ENCODE measurements at places on chromosomes 11 and 22.

DNA sequence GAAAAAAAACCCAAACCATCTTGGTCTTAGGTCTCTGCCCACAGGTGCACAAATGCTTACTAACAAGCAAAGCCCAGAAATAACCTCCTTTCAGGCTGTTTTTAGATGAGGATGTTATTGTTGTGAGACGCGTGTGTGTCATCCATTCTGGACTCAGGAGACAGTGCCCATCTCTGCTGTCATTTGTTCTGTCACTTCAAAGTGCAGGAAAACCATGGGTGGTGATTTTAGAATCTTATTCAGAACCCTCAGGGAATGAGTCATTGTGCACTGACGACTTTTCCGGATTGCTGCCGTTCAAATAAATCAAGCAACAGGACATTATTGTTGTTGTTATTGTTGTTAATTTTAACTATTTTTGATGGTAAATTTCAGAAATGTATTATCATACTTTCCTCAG, 110.3 kb downstream of the LRRC32 start:
- DNase-seq: no peak

- DNase-seq: no peak
Observed at GRCh38 chr11:40302669-40303068, 1156.8 kb downstream of the LRRC4C start.

DNA sequence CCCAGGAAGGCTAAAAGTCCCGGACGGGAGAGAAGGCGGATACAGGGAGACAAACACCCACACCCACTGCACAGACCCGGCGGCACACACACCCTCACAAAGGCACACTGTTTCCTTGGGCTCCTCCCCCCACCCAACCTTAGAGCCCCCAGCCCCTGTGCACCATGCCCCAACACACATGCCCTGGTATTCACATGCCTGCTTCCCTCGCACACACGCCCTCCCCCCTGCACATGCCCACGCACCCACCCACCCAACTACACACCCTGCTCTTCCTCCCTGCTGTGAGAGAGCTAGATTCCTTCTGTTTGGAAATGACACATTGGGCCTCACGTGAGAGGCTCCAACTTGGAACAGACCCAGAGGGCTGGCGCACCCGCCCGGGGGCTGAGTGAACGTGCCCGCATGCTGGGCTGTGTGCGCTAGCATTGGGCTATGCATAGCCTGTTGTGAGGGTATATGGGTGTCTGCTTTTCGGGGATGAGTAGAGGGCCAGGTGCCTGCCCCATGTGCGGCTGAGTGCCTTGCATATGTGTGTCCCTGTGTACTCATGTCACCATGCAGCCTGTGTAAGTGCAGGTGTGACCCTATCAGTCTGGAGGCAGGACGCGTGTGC, 518 bp upstream of the CHRM1 start:
- no peak for DNase-seq

GRCh38 chr22:17518406-17518805, 44.9 kb upstream of the SLC25A18 start:
- DNase-seq: no peak

GRCh38 chr22:40701274-40701673, 22.0 kb downstream of the MCHR1 start:
- no peak for DNase-seq

DNA sequence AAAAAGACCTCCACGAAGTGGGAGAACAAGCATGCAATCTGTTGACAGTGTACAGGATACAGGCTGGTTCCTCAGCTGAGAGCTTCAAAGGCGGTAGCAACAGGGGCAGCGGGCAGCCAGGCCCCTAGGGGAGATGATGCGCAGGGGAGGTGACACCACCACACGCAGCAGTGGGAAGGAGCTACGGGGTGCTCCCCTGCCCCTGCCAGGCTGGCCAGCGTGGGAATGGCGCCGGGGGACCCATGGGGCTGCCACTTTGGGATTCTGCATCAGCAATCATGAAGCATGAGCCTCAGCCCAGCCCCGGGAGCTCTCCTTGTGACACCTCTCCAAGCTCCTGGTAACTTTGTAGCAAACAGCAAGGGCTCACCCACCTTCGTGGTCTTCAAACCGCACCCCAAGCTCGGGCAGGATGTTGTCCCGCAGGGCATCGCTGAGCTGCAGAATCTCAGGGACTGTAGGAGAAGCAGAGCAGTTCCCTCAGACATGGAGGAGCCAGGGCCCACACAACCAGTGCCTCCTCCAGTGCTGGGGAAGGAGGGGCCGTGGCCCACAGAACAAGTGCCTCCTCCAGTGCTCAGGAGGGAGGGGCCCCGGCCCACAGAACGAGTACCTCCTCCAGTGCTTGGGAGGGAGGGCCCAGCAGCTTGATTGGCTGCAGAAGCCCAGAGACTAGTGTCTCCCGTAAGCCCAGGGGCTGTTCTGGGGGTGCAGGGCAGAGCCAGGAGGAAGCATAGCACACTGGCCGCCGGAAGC, 14.6 kb upstream of the NAP1L4 start:
- no peak for DNase-seq

Data from H9 (cell line).